ENCODE measurements at places on chromosomes 2 and 18.

- no peak for DNase-seq
Observed at GRCh38 chr18:60746491-60746890, 373.9 kb upstream of the MC4R start.

- no peak for DNase-seq
Observed at GRCh38 chr2:172213116-172213860, 110.6 kb upstream of the DLX2 start.

GRCh38 chr2:39778233-39778632, 825 bp downstream of the THUMPD2 start:
- no peak for DNase-seq

- no peak for DNase-seq
Observed at GRCh38 chr2:1081451-1082225, 131.0 kb downstream of the SNTG2 start.

DNA sequence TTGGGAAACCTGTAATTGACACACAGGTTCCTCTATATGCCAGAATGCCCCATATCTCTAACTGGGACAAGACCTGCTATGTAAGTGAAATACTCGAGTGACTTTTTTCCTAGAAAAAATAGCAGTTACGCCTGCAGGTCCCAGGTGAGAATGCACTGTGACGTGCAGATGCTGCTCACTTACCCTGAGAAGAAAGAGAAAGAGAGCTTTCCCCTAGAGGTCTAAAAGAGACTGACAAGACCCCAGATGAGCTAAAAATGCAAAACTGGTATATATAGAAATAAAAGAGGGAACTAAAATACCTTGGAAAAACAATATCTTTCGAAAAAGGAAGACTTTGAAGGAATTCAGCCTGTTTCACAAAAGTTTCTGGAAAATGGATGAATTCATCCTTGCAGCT, 383.0 kb upstream of the DCC start:
- no peak for DNase-seq

- DNase-seq, result no peak
Observed at GRCh38 chr2:233852056-233852455, 2.3 kb downstream of the HJURP start.

DNA sequence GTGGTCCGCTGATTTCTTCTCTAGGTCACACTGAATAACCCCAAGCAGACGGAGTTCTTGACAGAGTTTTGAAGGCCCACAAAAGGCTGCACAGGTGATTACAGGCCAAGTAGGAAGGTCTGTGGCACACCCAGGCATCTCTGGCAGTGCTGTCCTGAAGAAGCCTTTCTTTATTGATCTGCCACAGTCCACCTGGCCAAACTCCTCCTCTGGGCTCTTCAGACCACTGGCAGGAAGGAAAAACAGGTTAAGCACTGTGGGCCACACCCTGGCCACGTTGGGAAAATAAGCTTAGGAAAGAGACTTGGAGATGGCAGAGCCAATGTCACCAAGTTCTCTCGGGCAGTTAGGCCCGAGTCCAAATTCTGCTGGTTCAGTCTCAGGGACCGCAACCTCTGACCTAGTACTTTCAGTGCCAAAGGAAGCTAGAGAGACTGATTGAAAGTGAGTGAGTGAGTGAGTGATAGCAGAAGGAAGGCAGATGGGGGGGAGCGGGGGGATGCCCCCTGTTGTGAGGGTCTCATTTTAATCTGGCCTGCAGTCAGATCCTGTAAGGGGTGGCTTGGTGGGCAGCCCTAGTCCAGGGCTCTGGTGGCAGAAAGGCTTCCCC, 102.9 kb downstream of the TGFA start:
- DNase-seq, result peak; percentile 16

- DNase-seq, result no peak
Observed at GRCh38 chr2:66032226-66032775, 402.6 kb upstream of the MEIS1 start.

GRCh38 chr2:15782009-15782751, 158.2 kb upstream of the MYCN start:
- DNase-seq, result peak; percentile 43

GRCh38 chr2:48693645-48694044, 61.9 kb downstream of the LHCGR start:
- DNase-seq, result no peak

DNA sequence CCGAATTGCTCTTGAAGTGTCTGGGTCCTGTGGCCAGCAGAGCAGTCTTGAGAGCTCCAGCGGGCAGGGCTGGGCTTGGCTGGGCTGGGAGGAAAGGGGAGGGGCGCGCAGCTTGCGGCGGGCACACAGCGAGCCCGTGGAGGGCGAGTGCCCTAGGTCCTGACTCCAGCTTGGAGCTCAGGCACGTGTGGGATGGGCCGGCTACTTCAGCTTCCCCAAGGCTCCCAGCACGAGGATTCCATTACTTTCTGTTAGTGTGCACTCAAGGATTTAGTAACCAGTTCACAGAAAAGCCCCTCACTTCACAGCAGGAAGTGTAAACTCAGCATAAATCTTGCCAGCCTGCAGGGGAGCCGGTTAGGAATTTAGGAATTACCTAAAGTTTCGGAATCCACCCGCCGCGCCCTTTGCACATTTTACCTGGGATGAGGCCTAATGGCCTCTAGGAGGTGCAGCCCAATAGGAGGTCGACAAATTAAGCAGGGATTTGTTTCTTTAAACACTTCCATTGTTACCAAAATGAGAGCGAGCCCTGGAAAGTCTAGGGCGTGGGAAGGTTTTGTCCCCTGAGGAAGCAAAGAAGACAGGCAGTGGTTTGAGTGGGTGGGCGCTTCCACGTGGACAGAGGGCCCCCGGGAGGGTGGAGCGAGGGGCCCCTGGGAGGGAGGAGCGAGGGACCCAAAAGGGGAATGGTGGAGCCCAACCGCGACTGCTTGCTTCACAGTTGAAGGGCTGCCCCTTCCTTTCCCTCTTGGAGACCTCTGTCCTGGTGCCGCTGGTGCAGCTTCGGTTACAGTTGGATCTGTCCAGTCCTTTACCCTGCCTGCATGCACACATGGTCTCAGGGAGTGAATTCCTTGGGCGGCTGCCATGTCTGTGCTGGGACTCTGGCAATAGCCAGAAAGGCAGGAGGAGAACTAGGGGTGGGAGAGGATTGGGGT, 93.3 kb downstream of the CTAGE1 start:
- no peak for DNase-seq
